ENCODE measurements at places on chromosomes 3 and 15.

DNA sequence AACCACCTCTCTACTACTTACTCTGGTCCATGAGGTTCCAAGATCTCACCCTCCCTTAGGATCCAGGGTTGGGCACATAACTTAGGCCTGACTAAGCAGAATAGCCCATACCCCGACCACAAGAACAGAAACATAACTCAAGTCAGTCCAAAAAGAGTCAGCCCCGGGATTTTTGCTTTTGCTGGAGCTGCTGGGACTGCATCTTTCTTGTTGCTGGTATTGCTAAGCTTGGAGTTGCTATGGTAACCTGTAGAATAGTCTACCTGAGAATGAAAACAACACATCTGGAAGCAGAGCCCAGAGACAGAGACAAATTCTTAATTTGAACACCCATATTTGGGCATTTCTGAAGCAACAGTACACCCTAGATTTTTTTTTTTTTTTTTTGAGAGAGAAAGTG is 6.5 kb downstream of the RUBCN start:
- DNase-seq: no peak

GRCh38 chr15:81343371-81343770 is 19.4 kb upstream of the STARD5 start:
- no peak for DNase-seq

DNA sequence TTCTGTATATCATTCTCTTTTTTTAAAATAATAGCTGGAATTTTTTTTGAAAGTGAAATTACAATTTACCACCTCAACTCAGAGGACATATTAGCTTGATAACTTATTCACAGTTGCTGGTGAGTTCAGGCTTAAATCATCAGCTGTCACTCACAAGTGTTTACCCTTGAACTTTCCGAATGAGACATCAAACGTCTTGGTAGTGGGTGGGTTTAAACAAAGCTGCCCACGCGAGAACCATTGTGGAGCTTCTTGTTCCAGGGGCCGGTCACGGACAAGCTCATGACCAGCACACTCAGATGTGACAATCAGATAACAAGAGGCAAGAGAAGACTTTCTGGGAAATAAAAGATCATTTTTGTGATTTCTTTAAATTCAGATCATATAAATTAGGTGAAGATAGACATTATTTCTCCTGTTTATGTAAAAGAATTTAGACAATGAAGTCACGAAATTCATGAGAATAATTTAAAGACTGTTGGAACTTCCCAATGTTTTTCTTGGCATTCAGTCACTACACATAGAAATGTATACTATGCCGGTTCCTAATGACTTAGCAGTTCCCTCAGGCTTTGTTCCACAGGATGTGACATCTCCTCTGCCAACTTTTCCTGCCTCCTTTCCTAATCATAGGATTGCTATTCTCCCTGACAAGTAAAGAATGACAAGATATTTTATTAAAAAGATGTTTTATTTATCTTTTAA is 29.3 kb downstream of the BTD start:
- DNase-seq: no peak

- no peak for DNase-seq
These were observed 18.9 kb downstream of the PTPN23 start for GRCh38 chr3:47399531-47400270.

- no peak for DNase-seq
These were observed 127.3 kb downstream of the IGF1R start for GRCh38 chr15:98775498-98776230.

GRCh38 chr15:97052513-97052912 is 722.0 kb downstream of the NR2F2 start:
- DNase-seq: no peak

DNA sequence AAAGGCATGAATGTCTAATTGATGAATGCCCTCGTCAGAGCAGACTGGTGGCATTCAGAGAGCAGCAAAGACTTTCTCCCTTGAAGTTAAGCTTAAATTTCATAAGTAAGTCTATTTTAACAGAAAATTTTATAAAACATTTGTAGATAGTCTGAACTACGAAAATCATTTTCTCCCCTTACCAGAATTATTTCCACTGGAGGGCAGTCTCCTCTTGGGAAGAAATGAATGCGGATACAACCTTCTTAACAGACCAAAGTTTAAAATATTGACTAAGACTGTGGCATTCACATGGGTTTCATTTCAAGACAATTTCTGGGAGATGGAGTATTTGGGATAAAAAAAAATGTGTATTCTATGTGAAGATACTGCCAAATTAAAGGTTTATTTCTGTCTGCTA is 669.0 kb downstream of the FHIT start:
- no peak for DNase-seq

DNA sequence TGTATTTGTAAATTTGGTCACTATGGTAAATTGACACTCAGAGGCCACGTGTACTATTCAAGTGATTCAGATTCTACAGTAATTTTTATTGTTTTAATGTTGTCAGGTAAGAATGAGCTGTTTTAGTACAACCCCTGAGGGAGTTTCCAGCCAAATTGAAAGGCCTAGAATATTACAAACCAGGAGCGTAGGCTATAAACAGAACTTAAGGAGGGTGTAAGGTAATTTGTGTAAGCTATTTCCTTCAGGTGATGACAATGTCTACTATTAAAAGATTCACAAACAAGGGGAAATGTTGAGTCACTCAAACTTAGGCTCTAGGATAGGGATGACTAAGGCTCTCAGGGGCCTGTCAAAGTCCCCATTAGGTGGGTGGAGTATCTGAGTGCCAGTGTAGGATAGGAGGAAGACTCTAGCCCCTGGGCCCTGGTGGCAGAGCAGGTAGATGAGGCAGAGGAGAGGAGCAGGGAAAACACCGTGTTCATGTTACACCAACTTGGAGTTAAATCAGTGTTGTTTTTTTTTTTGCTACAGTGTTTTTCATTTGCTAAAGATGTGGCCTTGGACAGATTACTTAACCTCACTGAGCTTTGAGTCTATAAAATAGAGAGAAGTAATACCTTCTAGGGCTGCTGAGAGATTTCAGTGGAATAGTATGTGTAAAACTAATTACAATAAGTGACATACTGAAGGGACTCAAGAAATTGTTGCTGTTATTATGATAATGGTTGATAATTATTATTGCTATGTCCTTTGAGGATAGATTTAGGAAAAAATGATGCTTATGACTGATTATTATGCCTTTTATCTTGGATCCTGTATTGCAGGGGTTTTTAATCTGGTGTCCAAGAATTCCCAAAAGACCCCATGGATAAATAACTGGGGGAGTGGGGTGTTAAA is 10.3 kb downstream of the TM4SF1 start:
- no peak for DNase-seq

GRCh38 chr3:44510000-44510368 is 32.5 kb upstream of the ZNF445 start:
- DNase-seq: no peak

DNA sequence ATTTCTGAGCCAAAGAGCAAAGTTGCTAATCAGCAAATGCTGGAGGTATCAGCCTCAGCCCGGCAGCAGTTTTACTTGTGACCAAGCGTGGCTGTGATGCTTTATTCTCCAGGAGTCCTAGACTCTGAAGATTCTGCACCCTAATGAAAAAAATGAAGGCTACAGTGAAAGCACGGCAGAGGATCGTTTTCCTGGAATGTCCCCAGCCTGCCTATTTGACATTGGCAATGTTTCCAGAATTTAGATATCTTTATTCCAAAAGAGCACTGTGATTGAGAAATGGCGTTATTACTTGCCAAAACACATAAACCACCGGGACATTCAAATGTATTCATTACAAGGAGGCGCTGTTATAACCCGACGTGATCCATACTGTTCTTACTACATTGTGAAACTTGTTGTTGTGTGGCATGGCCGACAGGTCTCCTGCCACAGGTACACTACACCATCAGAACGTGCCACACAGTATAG is 263.8 kb downstream of the SLCO3A1 start:
- DNase-seq: no peak

DNA sequence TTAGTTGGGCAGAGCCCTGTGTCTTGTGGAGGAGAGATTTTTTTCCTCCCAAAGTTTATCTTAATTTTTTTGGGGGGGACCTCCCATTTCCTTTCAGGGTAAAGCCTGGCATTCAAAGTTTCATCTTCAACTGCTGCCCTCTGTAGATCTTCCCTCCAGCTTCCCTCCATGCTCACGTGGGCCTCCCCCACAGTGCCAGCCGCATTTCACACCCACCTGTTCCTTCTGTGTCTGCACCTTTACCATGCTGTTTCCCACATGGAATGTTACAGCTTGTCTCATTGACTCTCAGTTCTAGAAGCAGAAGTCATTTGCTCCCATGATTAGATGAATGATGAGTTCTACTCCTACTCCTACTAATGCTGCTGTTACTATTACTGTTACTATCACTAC is 6.5 kb downstream of the CELF6 start:
- DNase-seq: no peak

DNA sequence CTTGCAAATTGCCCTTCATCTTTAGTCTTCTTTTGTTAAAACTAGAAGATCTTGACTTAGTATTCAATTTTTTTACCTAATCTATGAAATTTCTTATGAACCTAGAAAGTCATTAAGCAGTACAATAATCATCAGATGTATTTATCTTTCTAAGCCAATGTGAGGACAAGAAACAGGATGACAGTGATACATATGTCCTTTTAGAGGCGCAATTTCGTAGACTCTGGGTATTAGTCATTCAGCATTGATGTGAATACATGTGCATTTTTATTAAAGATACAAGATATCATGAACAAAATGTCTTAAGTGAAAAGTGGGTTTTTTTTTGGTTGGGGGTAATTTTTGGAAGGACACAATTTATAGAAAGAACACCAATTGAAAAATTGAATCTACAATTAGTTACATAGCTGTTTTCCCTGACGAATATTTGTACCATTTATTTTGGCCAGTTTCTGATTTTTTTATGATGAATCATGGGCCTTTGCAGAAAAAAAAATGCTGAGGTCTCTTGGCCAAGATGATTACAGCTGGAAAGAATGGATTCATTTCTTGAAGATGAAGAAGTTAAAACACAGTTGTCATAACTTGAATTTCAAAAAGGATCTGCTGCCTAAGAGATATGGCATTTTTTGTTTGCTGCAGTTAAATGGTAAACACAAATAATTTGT is 48.9 kb upstream of the AGTR1 start:
- no peak for DNase-seq

DNA sequence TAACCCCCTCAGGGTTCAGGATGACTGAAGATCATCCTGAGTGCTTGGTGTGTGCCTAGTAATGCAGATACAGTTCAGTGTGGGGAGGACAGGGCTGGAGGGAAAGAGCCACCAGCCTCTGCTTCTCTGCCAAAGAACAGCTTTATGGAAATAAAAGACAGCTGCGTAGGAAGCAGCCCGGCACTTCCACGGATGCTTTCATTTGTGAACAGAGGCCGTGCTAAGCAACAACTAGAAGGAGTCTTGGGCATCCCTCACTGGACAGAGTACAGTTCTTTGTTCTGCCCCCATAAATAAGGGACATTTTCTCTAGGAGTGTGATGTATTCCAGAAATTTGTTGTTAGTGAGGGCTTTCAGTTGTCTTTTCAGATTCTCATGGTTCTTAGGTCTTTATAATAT is 194.8 kb upstream of the RGMA start:
- no peak for DNase-seq

GRCh38 chr3:151837057-151837456 is 23.1 kb downstream of the AADAC start:
- peak; percentile 81 for DNase-seq

- no peak for DNase-seq
These were observed 6.3 kb upstream of the FES start for GRCh38 chr15:90877996-90878395.

DNA sequence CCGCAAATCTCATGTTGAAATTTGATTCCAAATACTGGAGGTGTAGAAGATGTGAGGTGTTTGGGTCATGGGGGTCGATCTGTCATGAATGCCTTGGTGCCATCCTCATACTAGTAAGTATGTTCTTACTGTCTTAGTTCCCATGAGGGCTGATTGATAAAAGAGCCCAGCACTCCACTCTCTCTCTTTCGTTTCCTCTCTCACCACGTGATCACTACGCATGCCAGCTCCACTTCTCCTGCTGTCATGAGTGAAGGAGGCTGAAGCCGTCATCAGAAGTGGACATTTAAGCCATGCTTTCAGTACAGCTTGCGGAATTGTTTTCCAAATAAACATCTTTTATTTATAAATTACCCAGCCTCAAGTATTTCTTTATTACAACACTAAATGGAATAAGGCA is 6.1 kb downstream of the OR5H15 start:
- peak; percentile 10 for DNase-seq

- DNase-seq: no peak
These were observed 4.1 kb upstream of the HEXA start for GRCh38 chr15:72379856-72380430.

GRCh38 chr3:115627180-115628074 is 4.1 kb downstream of the GAP43 start:
- no peak for DNase-seq

- no peak for DNase-seq
These were observed 112.4 kb upstream of the GOLGA8J start for GRCh38 chr15:29970402-29970695.

Measured in NCI-H524 treated with DMSO at 0.1 percent for 48 hours (cell line).